Activated T-cell treated with anti-CD3 and anti-CD28 coated beads for 48 hours (primary cell): ENCODE measurements at places on chromosomes 16 and 17.

GRCh38 chr16:15604460-15605440 is 38.2 kb downstream of the MARF1 start:
- no peak for DNase-seq

DNA sequence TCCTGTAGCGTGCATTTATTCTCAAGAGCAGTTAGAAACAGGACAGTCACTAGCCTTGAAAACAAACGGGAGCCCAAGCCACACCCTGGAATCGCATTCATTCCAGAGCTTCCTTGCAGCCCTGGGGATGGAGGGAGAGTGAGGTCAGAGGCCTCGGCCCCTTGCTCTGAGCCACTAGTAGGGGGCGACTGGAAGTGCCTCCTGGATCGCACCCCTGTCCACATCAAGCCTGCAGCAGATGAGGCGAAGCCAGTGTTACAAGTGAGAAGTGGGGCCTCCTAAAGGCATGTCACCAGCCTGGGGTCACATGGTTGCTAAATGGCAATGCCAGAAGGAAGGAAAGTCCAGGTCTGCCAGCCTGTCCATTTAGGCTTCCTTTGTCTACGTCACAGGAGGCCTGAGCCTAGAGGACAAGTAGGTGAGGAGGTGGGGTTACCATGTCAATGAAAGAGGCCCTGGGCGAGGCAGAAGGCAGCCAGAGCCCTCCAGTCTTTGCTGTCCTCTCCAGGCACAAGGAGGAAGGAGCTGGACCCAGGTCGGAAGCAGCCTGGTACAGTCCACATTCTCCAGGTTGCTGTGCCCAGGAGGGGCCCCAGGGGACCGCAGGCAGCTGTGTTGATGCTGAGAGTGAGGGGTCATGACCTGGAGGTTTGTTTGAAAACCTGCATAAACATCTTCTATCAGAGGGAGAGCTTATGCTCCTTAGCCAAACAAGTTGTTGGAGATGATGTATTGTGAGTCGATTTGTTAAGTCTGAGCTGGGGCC is 3.0 kb upstream of the RCVRN start:
- DNase-seq = no peak

- DNase-seq = no peak
Observed at GRCh38 chr16:53492503-53492902, 10.5 kb downstream of the AKTIP start.

DNA sequence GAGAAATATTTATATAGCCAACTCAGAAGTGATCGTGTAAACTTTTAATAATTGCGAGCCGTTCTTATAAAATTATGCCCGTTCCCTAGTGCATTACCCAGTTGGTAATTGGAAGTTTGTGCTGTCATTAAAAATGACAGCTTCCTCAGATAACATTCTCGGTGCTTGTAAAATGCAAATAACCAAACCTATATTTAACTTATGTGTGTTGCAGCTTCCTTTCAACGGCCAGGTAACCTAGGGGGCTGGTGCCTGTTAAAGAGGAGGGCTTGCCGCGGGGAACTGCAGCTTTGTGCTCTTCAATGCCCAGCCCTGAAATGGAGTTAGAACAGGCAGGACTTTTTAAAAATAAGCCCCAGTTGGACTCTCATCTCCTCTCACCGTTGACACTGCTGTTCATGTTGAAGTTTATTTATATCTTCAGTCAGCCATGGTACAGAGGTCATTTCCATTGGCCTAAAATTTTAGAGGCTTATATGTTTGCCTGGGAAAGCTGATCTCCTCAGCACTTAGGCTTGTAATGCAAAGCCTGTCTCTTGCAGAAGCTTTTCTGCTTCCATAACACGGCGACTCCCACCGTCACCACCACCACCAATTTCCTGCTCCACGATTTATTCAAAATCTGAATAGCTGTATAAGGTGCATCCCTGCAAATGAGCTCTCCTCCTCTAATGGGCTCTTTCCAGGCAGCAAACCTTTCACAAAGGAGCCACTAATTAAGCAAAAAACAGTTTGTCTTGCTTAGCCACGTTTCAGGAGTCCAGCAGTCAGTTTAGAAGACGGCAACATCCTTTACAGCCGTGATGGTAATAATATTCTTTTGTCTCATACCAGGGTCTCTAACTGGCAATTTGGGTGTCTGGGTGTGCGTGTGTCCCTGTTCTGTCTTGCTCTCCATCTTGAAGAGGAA is 74.7 kb downstream of the RPA1 start:
- no peak for DNase-seq

GRCh38 chr16:17168181-17168580 is 302.6 kb downstream of the XYLT1 start:
- DNase-seq = no peak

DNA sequence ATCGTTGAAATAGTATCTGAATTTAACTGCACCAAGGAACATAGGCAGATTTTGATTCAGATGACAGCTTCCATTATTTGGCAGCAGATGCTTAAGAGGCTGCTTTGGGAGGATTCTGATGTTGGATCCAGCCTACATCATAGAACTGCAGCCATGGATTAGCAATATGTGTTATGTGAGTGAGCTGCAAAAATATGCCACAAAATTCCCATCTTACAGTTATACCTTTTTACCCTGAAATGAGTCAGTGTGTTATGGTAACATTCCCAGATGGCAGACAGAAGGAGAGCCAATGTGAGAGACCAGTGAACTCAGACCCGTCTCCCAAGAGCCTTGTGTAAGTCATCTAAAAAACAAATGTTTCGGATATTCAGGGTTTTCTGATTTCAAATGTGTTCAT is 206.1 kb downstream of the CDH13 start:
- DNase-seq = no peak

- DNase-seq = peak; percentile 22
Observed at GRCh38 chr17:32007463-32008298, 498 bp downstream of the LRRC37B start.

GRCh38 chr16:85365120-85365519 is 248.0 kb upstream of the GSE1 start:
- DNase-seq = no peak

DNA sequence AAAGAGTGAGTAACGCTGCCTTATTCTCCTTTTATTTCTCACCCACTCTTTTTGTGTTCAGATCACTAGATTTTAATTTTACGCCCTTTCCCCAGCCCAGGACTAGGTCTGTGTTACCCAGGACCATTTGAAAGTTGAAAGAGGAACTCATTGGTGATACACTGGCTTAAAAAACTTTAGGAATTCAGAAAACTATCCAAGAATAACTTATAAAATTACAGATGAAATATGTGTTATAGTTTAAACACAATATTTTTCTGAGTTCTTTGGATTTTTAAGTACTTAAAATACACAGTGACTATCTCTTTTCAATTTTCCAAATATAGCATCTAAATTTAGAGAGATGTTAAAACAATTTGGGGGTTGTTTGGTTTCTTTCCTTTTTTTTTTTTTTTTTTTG is 385.2 kb downstream of the CDH13 start:
- no peak for DNase-seq

- DNase-seq = no peak
Observed at GRCh38 chr17:59151006-59151405, 4.0 kb downstream of the SKA2 start.

GRCh38 chr16:66423177-66423576 is 3.9 kb upstream of the BEAN1 start:
- no peak for DNase-seq

- no peak for DNase-seq
Observed at GRCh38 chr16:64008131-64008530, 1113.7 kb downstream of the CDH11 start.

GRCh38 chr16:71442051-71442440 is at the start of gene TLE7:
Gene TLE7 (minus strand): TSS chr16:71442054. CDS start chr16:71433324, 8,730 bp downstream.
- no peak for DNase-seq

GRCh38 chr17:47819475-47819874 is 2.1 kb downstream of the OSBPL7 start:
- DNase-seq = no peak

DNA sequence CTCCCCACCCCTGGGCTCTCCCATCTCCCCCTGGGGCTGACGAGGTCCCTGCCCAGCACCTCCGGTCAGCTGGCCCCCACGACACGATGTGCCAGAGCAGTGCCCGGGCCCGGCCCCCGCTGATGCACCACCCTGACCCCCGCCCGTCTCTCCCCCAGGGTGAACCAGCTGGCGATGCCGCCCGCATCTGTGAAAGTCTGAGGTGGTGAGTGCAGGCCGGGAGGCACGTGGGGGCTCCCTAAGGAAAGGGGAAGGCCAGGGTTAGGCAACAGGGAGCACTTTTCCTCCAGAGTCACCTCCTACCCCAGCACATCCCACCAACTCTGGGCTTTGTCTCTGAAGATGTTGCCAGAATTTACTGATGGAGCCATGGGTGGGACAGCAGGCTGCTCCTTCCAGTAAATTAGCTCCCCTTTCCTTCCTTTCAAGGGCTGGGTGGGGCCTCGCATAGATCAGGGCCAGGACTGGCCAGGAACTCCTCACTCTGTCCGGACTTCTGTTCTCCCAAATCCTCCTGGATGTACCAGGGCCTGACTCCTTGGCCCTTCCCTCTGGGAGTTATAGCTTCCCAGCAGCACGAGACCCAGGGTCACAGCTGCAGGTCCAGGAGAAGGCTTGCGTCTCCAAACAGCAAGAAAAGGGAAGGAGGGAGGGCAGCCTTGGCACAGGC is 18.3 kb downstream of the MYBBP1A start:
- no peak for DNase-seq

DNA sequence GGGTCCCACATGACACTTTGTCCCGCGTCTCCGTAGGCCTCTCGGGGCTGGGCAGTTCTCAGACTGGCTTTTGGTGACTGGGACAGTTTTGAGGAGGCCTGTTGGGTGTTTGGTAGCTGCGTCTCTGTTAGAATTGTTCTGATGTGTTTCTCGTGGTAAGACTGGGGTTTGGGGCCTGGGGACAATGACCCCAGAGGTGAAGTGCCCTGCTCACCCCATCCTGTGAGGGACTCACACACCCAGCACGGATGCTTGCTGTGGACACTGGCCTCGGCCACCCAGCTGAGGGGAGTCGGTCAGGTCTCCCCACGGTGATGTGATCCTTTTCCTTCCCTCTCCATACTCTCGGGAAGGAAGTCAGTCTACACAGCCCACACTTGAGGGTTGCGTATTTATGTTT is 50.3 kb downstream of the METRNL start:
- DNase-seq = no peak

GRCh38 chr17:82791532-82791931 is 39.7 kb downstream of the TBCD start:
- DNase-seq = no peak

DNA sequence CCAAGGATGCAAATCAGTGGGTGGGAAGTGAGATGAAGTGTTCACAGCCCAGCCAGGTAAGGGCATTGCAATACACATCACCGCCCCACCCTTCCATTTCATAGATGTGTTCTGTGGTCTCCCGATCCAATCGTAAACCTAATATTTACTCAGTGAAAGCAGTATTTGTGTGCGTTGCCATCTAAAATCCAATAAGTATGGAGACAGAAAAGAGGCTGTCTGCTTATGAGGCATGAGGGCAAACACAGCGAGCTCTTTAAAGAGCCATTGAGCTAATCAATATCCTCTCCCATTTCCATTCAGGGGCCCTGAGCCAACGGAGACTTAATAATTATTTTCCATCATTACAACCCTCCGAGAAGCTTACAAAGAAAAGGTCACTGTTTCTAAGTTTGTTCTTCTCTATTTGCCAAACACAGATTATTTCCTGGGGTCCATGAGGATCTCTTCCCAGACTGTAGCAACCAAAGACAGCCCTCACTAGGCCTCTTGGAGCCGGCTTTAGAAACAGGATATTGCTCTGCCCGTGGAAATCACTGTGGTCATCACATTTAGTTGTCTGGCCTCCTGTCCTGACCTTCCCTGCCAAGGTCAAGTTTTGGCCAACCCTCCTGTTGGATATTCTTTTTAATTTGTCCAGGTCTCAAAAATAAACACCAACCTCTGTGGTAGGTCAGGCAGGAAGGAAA is 120.1 kb downstream of the SLC39A11 start:
- no peak for DNase-seq

- peak; percentile 90 for DNase-seq
Observed at GRCh38 chr16:3152277-3152990, 17.6 kb downstream of the ZNF213 start.

- DNase-seq = no peak
Observed at GRCh38 chr16:12153662-12154061, 177.1 kb downstream of the SNX29 start.

DNA sequence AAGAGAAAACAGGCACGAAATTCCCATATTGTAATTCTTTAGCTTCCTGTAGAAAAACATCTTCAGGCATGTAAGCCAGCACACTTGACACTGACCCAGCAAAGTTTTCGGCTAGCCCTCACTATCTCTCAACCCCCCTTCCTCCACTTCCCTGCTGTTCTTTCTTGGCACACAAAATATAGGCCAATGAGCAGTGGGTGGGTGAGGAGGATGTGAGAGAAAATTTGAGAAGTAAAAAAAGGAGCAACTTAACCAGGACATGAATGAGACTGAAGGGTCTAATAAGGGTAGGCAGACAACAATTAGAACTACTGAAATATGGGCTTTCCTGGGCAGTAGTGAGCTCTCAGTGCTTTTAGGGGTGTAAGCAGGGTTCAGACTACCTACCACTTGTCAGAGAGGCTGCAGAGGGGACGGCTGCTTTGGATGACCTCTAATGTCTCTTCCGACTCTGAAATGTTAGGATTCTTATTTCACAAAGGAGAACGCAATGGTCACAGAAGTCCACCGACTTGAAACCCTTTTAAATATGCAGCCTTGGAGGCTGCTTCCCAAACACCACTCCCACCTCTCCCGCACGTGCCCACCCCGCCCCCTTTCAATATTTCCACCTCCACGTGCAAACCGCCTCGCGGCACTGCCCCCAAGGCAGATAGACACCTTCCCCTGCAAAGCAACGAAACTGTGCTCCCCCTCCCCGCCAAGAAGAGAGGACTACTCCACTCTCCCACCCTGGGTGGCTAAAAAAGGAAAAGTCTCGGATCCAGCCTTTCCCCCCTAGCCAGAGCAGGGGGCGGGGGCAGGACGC is 889 bp downstream of the MBTD1 start:
- DNase-seq = no peak

GRCh38 chr17:12041312-12041711 is 20.6 kb downstream of the MAP2K4 start:
- DNase-seq = no peak

GRCh38 chr16:57694725-57695679 is at the start of gene DRC7:
Gene DRC7 (plus strand): TSS chr16:57694806. CDS start chr16:57697950, 3,144 bp downstream.
- DNase-seq = no peak

DNA sequence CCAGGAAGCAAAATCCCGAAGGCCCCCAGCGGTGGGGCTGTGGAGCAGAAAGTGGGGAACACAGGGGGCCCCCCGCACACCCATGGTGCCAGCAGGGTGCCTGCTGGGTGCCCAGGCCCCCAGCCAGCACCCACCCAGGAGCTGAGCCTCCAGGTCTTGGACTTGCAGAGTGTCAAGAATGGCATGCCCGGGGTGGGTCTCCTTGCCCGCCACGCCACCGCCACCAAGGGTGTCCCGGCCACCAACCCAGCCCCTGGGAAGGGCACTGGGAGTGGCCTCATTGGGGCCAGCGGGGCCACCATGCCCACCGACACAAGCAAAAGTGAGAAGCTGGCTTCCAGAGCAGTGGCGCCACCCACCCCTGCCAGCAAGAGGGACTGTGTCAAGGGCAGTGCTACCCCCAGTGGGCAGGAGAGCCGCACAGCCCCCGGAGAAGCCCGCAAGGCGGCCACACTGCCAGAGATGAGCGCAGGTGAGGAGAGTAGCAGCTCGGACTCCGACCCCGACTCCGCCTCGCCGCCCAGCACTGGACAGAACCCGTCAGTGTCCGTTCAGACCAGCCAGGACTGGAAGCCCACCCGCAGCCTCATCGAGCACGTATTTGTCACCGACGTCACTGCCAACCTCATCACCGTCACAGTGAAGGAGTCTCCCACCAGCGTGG is 6.5 kb downstream of the CBX2 start:
- no peak for DNase-seq
